ENCODE measurements at places on chromosomes 4 and X.

DNA sequence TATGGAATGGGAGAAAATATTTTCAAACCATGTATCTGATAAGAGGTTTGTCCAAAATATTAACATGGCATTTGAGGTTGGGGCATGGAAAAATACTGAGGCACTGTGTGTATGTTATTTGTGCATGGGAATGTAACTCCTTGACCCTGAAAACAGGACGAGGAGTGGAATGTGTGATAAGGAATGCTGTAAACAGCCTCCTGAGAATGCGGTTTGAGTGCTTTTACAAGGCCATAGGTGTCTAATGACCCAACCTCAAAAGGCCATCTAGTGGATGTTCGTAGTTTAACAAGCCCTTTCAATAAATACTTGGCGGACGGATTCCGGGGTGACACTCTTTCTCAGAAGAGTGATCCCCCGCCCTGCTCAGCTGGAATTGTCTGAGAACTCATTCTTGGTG, 162.9 kb upstream of the USP9X start:
- no peak for DNase-seq

DNA sequence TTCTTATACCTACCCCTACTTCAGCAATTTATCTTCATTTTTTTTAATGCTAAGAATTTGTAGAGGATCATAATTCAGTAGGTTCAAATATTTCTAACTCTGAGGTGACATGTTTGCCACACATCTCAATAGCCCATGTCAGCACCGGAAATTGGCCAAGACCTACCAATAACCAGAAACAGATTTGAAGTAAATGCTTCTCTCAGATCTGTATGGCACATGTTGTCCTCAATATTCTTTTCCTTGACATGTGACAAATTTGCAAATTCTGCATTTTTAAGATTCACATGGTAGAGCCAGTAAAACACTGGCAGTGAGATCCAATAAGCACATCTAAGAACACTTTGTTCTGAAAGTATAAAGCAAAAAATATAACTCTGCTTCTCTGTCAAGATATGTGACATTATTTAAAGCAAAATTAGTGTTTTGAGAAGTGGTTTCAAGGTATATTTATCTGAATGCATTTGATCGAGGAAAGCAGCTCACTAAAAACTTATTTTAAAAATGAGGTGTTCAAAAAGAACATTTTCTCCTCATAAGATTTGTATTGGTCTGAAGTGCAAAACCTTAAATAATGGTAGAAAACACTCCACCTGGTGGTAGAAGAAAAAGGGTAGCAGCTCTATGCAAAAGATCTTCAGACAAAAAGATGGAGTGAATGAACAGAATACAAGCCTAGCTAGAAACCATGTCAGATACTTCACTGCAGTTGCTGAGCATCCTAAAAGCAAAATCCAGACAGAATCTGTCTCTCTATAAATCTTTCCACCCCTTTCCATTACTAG, 513.8 kb upstream of the FAM241A start:
- no peak for DNase-seq

- DNase-seq, result peak; percentile 83
Observed at GRCh38 chr4:173522160-173522950, 7.7 kb downstream of the HAND2 start.

- DNase-seq, result no peak
Observed at GRCh38 chr4:65241257-65241997, 428.9 kb downstream of the EPHA5 start.

- no peak for DNase-seq
Observed at GRCh38 chrX:8653956-8654355, 78.0 kb downstream of the ANOS1 start.

- no peak for DNase-seq
Observed at GRCh38 chr4:107800706-107801105, 24.0 kb upstream of the SGMS2 start.

DNA sequence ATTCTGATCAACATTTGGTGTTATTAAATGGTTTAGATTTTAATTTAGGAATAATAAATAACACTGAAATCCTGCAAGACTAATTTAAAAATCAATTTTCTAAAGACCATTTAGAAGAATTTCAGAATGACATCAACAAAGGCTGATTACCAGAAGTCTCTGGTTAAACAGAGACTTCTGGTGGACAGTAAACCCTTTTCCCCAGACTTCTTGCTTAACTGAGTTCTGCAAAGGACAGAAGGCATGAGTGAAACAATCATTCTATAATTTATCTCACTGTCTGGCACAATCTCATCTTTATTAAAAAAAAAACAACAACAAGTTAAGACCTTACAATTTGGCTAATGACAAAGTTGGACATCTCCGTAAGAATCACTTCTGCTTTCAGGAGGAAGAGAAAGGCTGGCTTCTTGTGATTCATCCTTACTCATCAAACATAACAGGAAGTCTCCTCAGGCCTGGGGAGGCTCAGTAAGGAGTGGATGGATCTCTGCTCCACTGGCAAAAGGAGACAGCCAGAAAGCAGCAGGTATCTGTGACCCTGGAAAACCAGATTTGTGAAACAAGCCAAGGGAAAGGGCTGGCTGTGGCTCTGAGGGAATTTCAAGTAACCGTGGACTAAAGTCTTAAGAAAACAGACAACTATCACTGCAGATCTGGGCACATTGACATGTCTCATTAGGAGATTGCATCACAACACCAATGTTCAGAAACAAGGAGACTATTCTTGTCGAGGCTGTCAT, 908 bp upstream of the TLR6 start:
- DNase-seq, result no peak

GRCh38 chr4:11626066-11626465, 197.4 kb upstream of the HS3ST1 start:
- no peak for DNase-seq

DNA sequence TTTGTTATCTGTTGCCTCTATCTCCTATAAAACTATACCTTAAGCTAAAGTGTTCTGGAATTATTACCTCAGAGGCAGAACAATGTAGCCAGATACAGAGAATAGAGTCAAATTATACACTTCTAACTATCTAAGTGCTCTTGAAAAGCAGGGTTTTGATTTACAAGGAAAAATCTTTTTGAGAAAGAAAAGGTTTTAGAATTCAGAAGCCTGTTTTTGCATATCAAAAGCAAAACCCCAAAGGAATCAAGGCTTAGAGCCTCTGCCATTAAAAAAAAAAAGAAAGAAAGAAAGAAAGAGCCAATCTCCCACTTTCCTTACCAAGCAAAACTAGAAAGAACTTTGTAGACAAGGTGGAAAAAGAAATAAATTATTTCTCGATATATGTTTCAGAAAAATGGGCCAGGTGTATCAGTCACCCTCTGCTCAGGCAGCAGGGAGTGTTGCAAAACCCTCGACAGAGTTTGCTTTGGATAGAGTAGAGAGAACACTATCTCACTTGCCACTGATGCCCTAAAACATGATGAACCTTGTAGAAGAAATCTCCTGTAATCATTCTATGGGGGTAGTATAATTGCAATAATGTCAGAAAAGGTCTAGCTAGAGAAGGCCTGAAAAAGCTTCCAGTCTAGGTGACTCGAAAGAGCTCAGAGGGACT, 318.3 kb downstream of the PCDH10 start:
- no peak for DNase-seq

DNA sequence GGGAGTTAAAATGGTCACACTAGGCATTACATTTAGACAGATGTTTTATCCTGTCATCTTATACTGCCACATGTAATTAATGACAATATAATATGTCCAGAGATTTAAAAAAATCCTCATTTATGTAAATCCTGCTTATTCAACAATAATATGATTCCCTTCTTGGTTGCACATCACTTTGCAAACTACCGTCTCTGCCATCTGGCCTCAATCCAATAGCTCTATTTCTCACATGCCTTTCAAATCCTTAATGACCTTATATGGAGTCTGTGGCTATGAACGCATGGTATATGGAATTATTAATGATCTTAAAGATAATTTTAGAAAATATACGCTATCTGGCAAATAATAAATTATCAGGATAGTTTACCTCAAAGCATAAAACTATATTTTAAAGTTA, 144.5 kb downstream of the NPNT start:
- DNase-seq, result no peak

GRCh38 chrX:2691543-2692220, 587 bp downstream of the CD99 start:
- DNase-seq, result no peak

DNA sequence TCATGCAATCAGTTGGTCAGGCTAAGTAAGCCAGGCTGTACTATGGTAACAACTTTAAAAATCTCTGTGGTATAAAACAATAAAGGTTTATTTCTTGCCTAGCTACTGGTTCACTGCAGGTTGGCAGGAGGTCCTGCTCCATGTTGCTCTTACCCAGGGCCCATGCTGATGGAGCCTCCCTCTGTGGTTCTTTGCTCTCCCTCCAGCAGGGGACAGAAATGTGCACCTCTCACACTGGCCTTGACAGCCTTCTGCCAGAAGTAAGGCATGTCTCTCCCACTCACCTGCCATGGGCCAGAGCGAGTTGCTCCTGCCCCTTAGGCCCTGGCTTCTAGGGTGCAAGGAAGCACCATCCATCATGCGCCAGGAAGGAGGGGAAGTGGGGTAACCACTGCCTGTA, 31.1 kb downstream of the CLDN22 start:
- DNase-seq, result no peak

DNA sequence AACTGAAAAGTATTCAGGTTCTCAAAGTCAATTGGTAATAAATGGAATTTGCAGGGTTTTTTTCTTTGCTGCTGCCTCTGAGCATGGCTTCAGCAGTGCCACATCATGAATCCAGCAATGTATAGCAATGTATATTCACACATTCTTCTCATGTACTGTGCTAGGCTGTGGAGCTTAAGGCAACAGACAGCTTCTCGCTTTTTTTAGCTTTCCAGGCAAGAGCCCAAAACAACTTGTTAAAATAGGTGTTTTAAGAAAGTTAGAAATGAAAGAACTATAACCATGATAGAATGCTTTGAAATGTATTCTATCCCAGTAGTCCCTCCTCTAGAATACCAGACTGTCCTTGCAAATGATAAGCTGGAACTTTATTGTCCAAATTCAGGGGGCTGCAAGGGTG, 30.4 kb downstream of the SMIM43 start:
- no peak for DNase-seq

- DNase-seq, result no peak
Observed at GRCh38 chrX:136271300-136271699, 20.1 kb upstream of the MAP7D3 start.

GRCh38 chrX:119398974-119399771, at the start of gene SLC25A43:
Gene SLC25A43 (plus strand): TSS chrX:119399336. CDS start chrX:119399404, 68 bp downstream.
- DNase-seq, result peak; percentile 23

GRCh38 chrX:19487520-19488200, 27.6 kb downstream of the MAP3K15 start:
- no peak for DNase-seq

- DNase-seq, result no peak
Observed at GRCh38 chrX:110171442-110171841, 146.4 kb downstream of the AMMECR1 start.

GRCh38 chr4:2617955-2618354, 81.5 kb downstream of the FAM193A start:
- no peak for DNase-seq

GRCh38 chrX:118536687-118537461, 41.3 kb downstream of the DOCK11 start:
- peak; percentile 26 for DNase-seq

DNA sequence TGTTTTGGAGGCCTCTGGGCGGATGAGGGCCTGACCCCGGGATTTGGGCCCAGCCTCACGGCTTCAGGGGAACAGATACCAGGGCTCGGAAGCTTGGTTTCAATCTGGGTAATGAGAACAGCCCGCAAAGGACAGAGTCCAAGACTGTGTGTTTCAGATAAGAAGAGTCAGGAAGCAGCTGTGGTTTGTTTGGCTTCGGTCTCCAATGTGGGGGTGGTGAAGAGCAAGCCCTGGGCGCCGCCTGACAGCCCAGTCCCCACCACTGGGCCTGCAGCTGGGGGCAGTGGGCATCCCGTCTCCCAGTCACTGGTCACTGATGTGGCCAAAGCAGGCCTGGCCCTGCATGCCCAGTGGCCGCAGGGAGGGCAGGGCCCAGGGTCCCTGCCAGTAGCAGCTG, 9.1 kb downstream of the WFS1 start:
- DNase-seq, result no peak

GRCh38 chr4:153403726-153404125, 59.2 kb downstream of the MND1 start:
- DNase-seq, result no peak

GRCh38 chrX:9327086-9327746, 137.6 kb upstream of the TBL1X start:
- no peak for DNase-seq

DNA sequence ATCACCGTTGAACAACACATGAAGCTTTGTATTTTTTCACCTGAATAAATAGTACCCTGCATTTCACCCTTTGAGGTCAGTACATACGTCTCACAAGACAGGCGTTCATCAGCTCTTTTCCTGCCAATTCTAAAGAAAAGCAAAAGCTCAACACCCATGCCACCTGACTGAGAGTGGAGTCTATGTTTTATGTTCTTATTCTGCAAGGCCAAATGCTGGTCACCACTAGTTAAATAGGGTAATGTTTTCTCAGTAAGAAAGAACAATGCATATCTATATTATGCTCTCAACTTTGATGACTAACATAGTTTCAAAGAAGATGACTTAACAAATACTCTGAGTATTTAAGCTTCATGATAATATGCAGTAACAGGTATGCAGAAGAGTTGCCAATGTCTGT, 336.3 kb upstream of the BMP3 start:
- DNase-seq, result no peak

- DNase-seq, result no peak
Observed at GRCh38 chr4:118154649-118155048, 120.4 kb downstream of the NDST3 start.

DNA sequence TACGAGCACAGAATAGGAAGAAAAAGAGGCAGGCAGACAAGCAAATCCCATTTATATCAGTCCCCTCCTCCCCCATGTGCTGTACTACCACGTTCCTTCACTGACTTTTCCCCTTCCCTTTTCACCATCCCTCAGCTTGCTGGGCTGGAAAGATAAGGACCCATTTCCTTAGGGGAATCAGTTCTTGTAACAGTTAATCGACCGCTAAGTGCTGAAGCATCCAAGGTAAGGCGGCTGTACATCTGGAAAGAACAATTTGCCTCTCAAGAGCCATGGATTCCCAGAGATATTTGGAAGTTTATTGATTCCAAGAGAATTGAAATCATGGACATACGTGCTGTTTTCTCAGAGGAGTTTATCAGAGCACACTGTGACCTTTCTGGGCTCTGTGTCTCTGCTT, 1688.0 kb downstream of the STIM2 start:
- DNase-seq, result no peak

- no peak for DNase-seq
Observed at GRCh38 chrX:30373479-30373878, 64.3 kb upstream of the NR0B1 start.

GRCh38 chrX:16873106-16873505, 2.9 kb upstream of the RBBP7 start:
- DNase-seq, result no peak

DNA sequence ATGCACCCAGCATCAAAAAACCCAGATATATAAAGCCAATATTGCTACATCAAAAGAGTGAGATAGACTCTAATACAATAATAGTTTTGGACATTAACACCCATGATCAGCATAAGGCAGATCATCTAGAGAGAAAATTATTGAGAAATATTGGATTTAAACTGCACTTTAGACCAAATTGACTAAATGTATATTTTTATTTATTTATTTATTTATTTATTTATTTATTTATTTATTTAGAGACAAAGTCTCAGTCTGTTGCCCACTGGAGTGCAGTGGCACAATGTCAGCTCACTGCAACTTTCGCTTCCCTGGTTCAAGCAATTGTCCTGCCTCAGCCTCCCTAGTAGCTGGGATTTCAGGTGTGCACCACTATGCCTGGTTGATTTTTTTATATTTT, 193.0 kb downstream of the KLHL4 start:
- no peak for DNase-seq

Measured in glutamatergic neuron (in vitro differentiated cells).